IPS DF 6.9 (cell line): ENCODE measurements at places on chromosomes 6 and 20.

DNA sequence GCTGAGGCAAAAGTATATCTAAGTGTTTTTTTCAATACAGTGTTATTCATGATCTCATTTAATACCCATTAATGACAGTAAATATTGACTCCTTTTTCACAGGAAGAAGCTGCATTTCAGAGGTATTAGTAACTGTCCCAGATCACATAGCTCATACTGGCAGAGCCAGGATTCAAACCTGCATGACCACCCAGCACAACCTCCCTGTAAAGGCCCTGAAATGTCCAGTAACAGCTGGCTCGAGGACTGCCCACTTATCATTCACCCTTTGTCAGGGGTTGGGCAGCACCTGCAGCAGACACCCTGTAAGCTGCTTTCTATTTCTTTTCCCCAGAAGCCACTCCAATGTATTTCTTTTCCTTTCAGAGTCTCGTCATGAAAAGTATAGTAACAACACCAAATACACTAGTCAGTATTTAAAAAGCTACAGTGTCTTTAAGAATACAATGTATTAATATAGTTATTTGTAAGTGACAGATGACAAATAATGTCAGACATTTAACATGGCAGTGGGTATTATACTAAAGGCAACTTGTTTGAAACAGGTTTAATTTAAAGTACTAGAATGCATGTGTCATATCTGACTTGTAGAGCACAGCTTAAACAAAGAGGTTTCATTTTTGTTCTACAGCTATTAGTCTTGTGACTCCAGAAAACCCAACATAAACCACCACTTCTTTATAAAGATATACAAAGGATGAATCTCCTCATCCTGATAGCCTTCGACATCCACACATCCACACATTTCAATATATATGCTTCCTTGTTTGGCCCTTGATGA is 841.6 kb upstream of the GJE1 start:
- H3K27me3 ChIP-seq = no peaks in the 10 kb centered on the region
- H3K4me3 ChIP-seq = no peak overlapping the region
- no peak overlapping the region for H3K27ac ChIP-seq
- DNase-seq = no peak
- H3K4me1 ChIP-seq = no peaks in the 10 kb centered on the region

GRCh38 chr6:139846538-139847456 is 472.3 kb upstream of the CITED2 start:
- no peak overlapping the region for H3K27ac ChIP-seq
- H3K27me3 ChIP-seq = no peaks in the 10 kb centered on the region
- DNase-seq = peak; percentile 7
- no peak overlapping the region for H3K4me3 ChIP-seq
- no peaks in the 10 kb centered on the region; the same call in 1 of the 2 replicates for H3K4me1 ChIP-seq
- no peaks in the 10 kb centered on the region for H3K36me3 ChIP-seq

DNA sequence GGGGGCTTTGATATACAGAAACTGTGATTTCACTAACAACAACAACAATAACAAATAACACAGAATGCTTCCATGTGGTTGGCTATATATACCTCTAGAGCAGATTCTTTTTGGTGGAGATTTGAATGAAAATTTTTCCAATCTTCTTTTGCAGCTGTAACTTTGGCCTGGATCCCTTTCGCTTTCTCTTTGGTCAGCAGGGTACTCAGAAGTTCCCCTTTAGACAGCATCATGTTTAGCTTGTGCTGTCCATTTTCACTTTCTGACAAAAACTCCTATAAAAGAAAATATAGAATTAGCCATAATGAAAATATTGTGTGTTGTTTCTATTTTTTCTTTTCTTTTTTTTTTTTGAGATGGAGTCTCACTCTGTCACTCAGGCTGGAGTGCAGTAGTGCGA is 264.2 kb downstream of the SYNE1 start:
- DNase-seq = no peak
- no peaks in the 10 kb centered on the region for H3K27me3 ChIP-seq
- no peaks in the 10 kb centered on the region for H3K4me1 ChIP-seq
- no peak overlapping the region for H3K4me3 ChIP-seq

GRCh38 chr20:17637985-17638640 is 43.9 kb downstream of the RRBP1 start:
- H3K27me3 ChIP-seq = no peaks in the 10 kb centered on the region
- H3K36me3 ChIP-seq = peaks cover 31% of the 10 kb centered on the region
- H3K4me1 ChIP-seq = 0 out of 2 replicates have a peak, but pooled peaks cover 1% of the 10 kb centered on the region
- H3K4me3 ChIP-seq = no peak overlapping the region

GRCh38 chr6:9412951-9413559 is 977.7 kb upstream of the SLC35B3 start:
- no peaks in the 10 kb centered on the region for H3K4me1 ChIP-seq
- peak; percentile 27 for DNase-seq
- H3K27ac ChIP-seq = no peak overlapping the region
- H3K4me3 ChIP-seq = no peak overlapping the region
- no peaks in the 10 kb centered on the region for H3K27me3 ChIP-seq
- H3K36me3 ChIP-seq = no peaks in the 10 kb centered on the region

GRCh38 chr20:51220293-51220706 is 197.4 kb upstream of the KCNG1 start:
- no peaks in the 10 kb centered on the region for H3K36me3 ChIP-seq
- no peak overlapping the region for H3K4me3 ChIP-seq
- H3K4me1 ChIP-seq = no peaks in the 10 kb centered on the region; the same call in 1 of the 2 replicates
- H3K27me3 ChIP-seq = no peaks in the 10 kb centered on the region
- no peak overlapping the region for H3K27ac ChIP-seq

DNA sequence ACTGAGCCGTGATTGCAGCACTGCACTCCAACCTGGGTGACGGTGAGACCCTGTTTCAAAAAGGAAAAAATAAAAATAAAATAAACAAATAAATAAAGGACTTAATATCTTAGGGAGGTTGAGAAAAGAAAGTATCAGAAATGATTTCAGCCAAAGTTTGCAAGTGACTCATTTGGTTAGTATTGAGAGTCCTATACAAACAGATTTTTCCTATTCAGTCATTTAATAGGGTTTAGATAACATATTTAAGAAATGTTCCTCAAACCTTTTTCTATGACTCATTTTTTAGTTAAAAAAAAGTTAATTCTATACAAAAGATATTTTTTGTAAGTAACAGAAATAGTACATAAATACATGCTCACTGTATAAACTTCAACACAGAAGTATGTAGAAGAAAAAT is 235.1 kb downstream of the GJA1 start:
- DNase-seq = no peak
- H3K27me3 ChIP-seq = no peaks in the 10 kb centered on the region

DNA sequence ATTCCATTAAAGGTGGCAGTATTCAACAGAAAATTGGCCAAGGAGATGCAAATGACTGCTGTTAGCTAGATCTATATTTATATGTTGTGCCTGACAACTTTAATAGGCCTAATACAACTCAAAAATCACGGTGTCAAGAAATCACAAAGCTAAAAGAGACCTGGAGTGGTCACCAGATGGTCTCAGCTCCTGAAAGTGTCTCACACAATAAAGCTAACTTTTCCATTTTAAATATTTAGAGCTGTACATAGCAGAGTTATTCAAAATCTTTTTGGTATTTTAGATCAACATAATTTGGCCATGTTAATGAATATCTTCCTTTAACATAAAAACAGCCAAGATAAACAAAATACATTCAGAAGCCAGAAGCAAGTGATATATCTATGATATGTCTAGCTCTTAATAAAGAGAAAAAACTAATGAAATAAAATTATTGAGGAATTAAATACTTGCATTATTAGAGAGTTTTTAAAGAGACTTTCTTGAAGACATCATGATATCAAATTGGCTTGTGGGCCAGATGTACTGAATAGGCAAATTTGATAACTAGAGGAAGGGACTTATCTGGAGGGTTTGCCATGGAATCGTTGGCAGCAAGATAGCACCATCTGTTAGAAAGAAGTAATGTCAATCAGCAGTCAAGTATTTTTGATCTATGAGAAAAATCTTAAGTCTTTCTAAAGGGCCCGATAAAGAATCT is 84.9 kb upstream of the SCAF8 start:
- no peaks in the 10 kb centered on the region for H3K4me1 ChIP-seq
- no peak overlapping the region for H3K4me3 ChIP-seq
- H3K27me3 ChIP-seq = no peaks in the 10 kb centered on the region
- DNase-seq = no peak
- no peak overlapping the region for H3K27ac ChIP-seq

GRCh38 chr6:27837625-27838057 is 74.6 kb downstream of the OR2B2 start:
- H3K27ac ChIP-seq = no peak overlapping the region
- no peaks in the 10 kb centered on the region for H3K27me3 ChIP-seq
- H3K36me3 ChIP-seq = no peaks in the 10 kb centered on the region
- no peak for DNase-seq

- DNase-seq = no peak
- H3K27me3 ChIP-seq = no peaks in the 10 kb centered on the region
- no peaks in the 10 kb centered on the region for H3K4me1 ChIP-seq
- no peak overlapping the region for H3K4me3 ChIP-seq
- no peak overlapping the region for H3K27ac ChIP-seq
- H3K36me3 ChIP-seq = no peaks in the 10 kb centered on the region
Observed at GRCh38 chr6:53418288-53418687, 69.5 kb upstream of the ELOVL5 start.

DNA sequence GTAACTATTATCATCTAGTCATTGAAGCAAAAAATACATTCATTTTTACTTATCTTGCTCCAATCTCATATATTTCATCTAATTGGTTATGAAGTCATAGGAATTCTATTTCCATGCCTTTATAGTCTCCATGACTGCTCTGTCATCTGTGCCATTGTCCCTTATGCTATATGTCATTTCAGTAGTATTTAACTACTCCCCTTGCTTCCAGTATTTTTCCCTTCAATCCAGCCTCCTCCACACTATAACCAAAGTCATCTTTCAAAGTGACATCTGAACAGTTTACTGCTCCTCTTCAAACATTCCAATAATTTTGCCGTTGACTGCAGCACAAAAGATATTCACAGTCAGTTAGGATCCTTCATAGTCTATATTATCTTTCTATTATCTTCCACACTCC is 216.6 kb upstream of the HS3ST5 start:
- H3K27ac ChIP-seq = no peak overlapping the region
- no peaks in the 10 kb centered on the region for H3K27me3 ChIP-seq
- H3K4me3 ChIP-seq = no peak overlapping the region

- no peak overlapping the region for H3K27ac ChIP-seq
- peaks cover 6% of the 10 kb centered on the region for H3K36me3 ChIP-seq
- no peak for DNase-seq
- H3K4me3 ChIP-seq = no peak overlapping the region
- peaks cover 14% of the 10 kb centered on the region for H3K4me1 ChIP-seq
- no peaks in the 10 kb centered on the region for H3K27me3 ChIP-seq
Observed at GRCh38 chr6:41937861-41938574, 3.6 kb downstream of the CCND3 start.

DNA sequence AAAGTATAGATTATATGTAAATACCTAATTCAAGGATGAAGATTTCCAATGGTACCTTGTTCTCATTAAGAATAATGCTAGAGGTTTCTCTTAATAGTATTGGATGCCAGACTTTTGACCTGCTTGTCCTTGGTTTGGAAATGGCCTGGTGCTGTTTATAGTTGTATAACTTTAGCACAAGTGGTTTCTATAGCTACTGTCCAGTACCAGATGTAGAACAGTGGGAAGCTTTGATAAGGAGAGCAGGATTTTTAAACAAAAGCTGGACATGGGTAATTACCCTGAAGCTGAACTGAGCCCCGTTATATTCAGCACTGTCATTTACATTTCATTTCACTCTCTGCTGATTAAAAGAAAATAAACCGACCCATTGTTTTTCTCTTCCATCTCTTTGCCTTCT is 43.7 kb downstream of the TRMT11 start:
- no peak for DNase-seq
- no peaks in the 10 kb centered on the region for H3K36me3 ChIP-seq
- no peaks in the 10 kb centered on the region for H3K27me3 ChIP-seq
- no peak overlapping the region for H3K27ac ChIP-seq
- no peak overlapping the region for H3K4me3 ChIP-seq

GRCh38 chr6:115360602-115361325 is 699.9 kb downstream of the FRK start:
- no peak for DNase-seq
- H3K27ac ChIP-seq = no peak overlapping the region
- H3K36me3 ChIP-seq = no peaks in the 10 kb centered on the region
- no peaks in the 10 kb centered on the region for H3K4me1 ChIP-seq
- no peaks in the 10 kb centered on the region for H3K27me3 ChIP-seq

DNA sequence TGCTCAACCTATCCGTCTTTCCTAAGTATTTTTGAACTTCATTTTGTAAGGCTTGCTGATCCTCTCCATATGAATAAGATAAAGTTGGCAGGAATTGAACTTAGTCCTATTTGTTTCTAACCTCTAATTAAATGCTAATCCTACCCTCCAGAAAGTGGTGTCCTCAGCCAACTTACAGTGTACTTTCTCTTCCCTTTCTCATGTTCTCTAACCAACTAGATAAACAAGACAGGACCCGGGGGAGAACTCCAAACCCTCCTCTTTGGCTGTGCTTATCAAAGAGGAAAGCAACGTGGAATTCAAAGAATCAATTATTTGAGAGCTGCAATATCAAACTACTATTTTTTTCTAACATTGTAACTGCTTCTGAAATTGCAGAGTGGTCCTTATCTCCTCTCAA is 56.5 kb upstream of the NRSN1 start:
- no peak overlapping the region for H3K4me3 ChIP-seq
- no peaks in the 10 kb centered on the region for H3K4me1 ChIP-seq
- H3K27me3 ChIP-seq = no peaks in the 10 kb centered on the region
- H3K36me3 ChIP-seq = no peaks in the 10 kb centered on the region

GRCh38 chr6:165117121-165117520 is 192.3 kb downstream of the C6orf118 start:
- H3K4me1 ChIP-seq = peaks cover 2% of the 10 kb centered on the region; the same call in 1 of the 2 replicates
- no peak overlapping the region for H3K4me3 ChIP-seq
- DNase-seq = no peak
- H3K36me3 ChIP-seq = no peaks in the 10 kb centered on the region
- no peak overlapping the region for H3K27ac ChIP-seq

DNA sequence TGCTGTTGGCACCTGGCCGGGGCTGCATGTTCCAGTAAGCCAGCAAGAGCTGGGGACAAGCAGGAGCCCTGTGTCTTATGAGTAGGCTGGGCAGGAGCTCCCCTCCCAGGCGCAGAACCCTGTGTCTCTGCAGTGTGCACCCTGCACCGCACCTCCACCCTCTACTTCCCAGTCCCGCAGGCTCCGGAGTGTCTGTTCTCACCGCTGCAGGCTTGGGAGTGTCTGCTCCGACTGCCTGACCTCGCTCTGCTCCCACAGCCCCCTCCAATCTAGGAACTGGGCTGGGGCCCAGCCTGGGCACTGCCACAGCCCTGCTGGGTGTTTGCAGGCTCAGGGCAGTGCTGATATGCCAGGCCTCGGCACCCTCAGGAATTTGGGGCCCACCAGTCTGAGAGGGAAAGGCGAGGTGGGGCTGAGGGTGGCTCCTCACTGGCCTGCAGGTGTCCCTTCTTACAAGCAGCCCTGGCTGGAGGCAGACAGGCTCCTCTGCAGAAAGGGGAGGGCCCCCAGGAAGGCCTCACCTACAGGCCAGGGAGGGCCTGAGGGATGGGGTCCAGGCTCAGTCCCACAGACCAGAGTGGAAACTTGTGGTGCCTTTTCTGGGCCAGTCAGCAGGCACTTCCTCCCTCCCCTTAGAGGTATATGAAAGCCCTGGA is 871.6 kb upstream of the GJE1 start:
- no peaks in the 10 kb centered on the region for H3K36me3 ChIP-seq
- no peaks in the 10 kb centered on the region for H3K27me3 ChIP-seq
- no peaks in the 10 kb centered on the region for H3K4me1 ChIP-seq
- no peak overlapping the region for H3K27ac ChIP-seq

- no peak for DNase-seq
- H3K4me1 ChIP-seq = peaks cover 4% of the 10 kb centered on the region
- no peaks in the 10 kb centered on the region for H3K36me3 ChIP-seq
Observed at GRCh38 chr6:107704347-107705013, 119.6 kb downstream of the SCML4 start.
